ENCODE measurements at places on chromosomes 6 and 20.

DNA sequence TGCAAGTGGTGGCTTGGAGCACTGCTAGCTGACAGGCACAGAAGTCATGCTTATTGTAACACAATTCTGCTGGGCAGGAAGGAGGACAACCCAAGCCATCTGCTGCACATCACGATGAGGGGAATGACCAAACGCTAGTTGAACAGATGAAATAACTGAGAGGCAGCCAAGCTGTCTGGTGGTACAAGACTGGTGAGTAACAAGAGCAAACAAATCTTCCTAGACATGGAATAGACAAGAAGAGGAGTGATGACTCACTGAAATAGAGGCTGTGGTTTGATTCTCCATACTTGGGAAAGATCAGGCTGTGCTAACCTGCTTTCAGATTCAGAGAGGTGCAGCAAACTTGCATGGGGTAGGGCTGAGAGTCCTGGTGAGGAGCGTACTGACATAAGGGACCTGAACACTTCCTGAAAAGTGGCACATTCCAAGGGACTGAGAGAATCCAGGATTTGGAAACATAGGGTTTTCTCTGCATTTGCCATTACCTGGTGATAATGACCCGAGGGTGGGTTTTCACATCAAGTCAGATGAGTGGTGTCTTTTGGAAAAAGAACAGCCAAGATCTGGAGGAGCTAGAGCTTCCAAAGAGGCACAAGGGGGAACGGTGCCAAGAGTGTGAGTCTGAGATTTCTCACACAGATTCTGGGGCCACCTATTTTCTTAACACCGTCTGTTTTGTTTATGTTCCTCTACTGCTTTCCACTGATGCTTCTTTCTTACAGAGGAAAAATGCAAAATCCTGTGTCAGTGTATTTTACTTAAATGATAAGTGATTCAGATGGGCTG is 60.0 kb downstream of the PRL start:
- peak; percentile 99 for DNase-seq

GRCh38 chr6:52261229-52261628 is 16.9 kb upstream of the IL17F start:
- peak; percentile 88 for DNase-seq

DNA sequence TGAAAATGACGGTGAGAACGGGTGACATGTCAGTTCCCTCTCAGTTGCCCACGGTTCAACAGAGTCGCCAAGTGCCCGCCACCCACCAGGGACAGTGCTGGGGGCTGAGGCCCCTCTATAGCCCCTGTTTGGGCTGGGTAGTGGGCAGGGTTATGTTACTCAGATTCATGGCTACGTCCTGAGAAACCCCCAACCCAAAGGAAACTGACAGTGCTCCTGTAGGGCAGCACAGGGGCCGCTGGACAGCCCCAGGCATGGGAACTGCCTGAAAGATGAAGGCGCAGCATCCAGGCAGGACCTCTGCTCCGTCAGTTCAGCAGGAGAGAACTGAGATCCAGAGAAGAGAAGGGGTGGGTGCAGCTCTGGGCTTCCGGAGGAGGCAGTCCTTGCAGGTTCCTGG is 118.9 kb upstream of the PMEPA1 start:
- DNase-seq = no peak

DNA sequence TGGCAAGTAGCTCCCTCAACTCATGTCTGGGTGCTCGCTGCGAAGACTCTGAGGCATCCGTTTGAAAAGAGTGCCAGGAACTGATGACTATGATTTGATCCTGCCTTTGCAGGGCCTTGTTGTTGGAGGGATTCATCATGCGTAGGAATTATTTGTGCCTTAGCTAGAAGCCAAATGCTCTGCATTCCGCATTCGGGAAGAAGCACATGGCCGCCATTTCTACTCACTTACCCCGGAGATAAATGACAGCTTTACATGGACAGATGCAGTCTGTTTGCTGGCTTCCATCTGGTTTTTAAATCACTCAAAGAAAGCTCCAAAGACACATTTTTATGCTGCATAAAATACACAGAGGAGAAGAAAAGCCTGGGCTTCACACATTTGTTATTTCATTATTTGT is 363.3 kb upstream of the CDH4 start:
- DNase-seq = no peak

- no peak for DNase-seq
These were observed 8.4 kb downstream of the ENTPD6 start for GRCh38 chr20:25203871-25204320.

DNA sequence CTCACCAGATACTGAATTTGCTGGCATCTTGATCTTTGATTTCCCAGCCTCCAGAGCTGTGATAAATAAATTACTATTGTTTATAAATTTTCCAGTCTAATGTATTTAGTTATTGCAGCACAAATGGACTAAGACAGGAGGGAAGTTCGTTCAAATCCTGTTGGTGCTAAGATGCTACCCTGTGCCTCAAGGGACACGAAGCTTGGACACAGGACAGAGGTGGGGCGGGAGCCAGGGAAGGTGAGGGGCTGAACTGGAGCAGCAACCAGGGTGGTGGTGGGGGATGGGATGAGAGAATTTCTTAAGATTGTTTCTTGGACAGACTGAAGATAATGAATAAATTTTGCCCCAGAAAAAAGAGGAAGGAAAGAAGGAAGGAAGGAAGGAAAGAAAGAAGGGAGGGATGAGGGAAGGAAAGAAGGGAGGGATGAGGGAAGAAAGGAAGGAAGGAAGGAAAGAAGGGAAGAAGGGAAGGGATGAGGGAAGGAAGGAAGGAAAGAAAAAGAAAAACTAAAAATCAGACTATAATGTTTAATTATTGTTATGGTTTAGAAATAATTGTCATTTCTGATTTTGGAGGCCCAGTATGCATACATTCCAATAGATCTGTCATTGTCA is 127.2 kb downstream of the CDC5L start:
- DNase-seq = no peak

GRCh38 chr6:105608711-105609374 is 206.0 kb upstream of the PREP start:
- DNase-seq = peak; percentile 100

DNA sequence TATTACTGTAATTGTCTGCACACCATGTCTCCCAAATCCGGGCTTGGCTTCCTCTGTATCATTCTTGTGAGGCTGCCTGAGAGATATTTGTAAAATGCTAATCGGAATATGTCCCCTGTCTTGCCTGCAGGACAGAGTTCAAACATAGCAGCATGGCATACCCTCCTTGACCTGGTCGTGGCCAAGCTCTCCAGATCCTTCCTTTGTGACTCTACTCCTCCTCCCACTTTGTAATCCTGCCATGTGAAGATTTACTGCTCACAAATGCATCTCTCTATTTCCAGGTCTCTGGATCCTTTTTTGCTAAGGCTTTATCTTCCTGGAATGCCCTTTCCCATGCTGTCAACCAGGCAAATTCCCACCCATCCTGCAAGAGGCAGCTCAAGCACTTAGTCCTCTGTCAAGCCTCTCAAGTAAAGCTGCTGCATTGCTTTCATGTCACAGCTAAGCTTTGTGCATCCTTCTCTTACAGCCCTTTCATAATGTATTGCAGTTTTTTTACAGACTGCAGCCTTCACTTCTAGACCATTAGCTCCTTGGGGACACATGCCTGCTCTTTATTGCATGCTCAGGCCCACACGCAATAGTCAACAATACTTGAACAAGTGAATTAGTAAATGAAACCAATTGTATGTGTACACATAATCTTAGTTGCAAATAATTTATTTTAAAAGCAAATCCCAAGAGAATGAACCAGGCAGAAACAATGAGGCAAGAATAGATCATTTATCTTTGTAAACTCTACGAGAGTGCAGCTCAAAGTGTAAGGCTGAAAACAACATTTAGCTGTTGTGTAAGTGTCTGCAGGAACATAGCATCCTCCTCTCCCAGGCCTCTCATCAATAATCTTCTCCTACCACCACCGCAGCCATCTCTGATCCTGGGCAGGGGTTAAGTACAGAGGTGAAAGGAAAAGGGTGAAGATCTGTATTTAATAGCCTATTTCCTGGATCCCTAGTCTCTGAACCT is 45.8 kb downstream of the HIVEP2 start:
- DNase-seq = no peak

DNA sequence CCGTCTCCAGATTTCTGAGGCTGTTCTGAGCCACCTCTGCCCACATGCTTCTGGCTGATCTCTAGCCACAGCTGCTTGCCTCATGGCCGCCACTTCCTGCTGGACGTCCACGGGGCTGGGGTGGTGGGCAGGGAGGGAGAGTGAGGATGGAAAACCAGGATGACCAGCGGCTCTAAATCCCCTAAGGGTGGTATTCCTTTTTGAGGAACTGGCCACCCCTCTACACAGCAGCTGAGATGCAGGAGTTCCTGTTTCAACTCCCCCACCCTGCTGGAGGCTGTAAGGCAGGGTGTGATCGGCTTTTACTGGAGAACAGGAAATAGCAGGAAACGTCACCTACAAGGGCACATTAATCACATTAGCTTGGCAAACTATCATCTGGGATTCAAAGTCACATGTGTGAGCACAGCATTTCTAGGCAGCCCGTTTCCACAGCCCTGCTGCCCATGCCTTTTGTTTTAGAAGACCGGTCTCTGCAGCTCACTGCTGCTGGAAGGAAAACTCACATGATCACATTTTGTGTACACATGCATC is 181.6 kb upstream of the ECI2 start:
- DNase-seq = peak; percentile 88

GRCh38 chr20:54649511-54649962 is 174.1 kb downstream of the DOK5 start:
- peak; percentile 66 for DNase-seq

GRCh38 chr6:132489376-132489775 is 23.5 kb downstream of the STX7 start:
- DNase-seq = no peak

DNA sequence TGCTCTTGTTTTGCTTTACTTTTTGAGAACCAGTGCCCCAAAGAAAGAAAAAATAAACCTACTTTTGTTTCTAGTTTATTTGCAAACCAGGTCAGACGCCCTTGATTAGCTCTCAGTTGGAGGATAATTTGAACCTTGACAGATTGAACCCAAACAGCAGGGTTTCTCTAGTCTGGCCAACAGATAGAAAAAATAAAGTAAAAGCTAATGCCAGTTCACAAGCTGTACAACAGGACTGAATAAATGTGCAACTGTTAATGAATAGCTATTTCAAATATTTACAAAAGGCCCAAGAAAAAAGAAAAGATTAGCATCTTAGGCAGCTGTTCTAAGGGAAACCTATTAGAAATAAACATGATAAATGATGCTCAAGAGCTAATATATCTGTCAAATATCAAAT is 331.8 kb downstream of the CDKAL1 start:
- no peak for DNase-seq

GRCh38 chr6:11412616-11413015 is 124.9 kb upstream of the TMEM170B start:
- DNase-seq = no peak

GRCh38 chr6:148317051-148317450 is 25.6 kb upstream of the SASH1 start:
- no peak for DNase-seq

- DNase-seq = peak; percentile 33
These were observed 164.2 kb downstream of the ADAT2 start for GRCh38 chr6:143286251-143286795.

- DNase-seq = no peak
These were observed 24.9 kb upstream of the MAP3K7 start for GRCh38 chr6:90611543-90612312.

DNA sequence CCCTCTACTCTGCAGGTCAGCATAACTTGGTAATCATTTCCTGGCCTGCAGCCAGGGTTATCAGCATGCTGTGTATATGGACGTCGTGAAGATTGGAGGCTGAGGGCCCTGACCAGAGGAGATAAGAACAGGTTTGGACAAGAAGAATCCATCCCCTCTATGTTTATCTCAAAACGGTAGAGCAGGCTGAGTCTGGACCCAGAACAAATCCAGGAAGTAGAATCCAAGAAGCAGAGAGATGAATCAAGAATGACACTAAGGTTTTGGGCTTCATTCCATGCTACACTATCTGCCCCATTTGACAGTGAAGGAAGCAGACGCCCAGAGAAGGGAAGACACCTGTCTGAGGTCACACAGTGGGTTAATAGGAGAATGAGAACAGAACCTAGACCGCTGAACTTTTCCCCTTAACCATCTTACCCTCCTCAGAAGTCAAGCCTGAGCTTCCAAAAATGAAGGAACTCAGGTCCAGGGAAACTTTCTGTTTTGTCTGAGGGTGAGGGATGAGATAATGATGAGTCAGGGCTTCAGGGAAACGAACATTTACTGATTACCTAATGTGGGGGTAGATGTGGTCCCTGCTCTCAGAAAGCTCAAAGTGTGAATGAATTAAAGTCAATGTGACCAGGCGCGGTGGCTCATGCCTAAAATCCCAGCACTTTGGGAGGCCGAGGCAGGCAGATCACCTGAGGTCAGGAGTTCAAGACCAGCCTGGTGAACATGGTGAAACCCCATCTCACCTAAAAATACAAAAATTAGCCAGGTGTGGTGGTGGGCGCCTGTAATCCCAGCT is 9.4 kb upstream of the COMMD7 start:
- peak; percentile 79 for DNase-seq

GRCh38 chr20:4169360-4170190 is 154.2 kb upstream of the RNF24 start:
- no peak for DNase-seq

GRCh38 chr20:63159826-63160640 is 55.9 kb downstream of the YTHDF1 start:
- DNase-seq = no peak

GRCh38 chr6:35906499-35906846 is 14.4 kb downstream of the SRPK1 start:
- DNase-seq = peak; percentile 9

- peak; percentile 98 for DNase-seq
These were observed 11.8 kb downstream of the ADTRP start for GRCh38 chr6:11766589-11767450.

GRCh38 chr6:168641446-168641845 is 200.5 kb downstream of the SMOC2 start:
- DNase-seq = no peak

GRCh38 chr6:19327241-19327640 is 509.9 kb upstream of the ID4 start:
- DNase-seq = peak; percentile 50

DNA sequence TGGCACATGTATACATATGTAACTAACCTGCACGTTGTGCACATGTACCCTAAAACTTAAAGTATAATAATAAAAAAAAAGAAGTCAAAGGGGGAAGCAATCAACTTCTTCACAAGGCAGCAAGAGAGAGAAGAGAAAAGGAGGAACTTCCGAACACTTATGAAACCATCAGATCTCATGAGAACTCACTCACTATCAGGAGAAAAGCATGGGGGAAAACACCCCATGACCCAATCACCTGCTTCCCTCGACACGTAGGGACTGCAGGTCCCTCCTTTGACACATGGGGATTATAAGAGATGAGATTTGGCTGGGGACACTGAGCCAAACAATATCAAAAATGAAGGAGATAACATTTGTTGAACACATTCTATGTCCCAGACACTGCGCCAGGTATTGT is 94.8 kb upstream of the PHACTR1 start:
- DNase-seq = no peak
